Stimulated activated CD4-positive, alpha-beta T cell treated with anti-CD3 and anti-CD28 coated beads, Interleukin-15, amount 100 ng/mL, for 1 hour (primary cell): ENCODE measurements at places on chromosomes 12 and 14.

DNA sequence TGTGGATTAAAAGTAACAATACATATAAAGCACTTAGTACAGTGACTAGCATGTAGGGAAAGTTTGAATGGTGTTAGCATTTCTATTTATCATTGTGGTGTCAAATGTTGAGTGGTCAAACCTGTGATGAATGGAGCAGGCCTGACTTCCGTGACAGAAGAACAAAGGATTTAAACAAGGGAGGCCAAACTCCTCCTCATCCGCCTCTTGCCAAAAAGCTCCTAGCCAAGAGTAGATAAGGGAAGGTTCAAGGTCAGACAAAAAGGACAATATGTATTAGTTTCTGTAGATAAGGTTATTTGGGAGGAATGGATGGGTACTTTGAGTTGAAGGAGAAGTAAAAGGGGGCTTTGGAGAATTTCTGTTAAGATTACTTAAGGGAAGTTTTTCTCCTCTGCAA lies 6.5 kb downstream of the RNASE7 start:
- no peak for DNase-seq

- no peak for DNase-seq
Measured at GRCh38 chr14:67583711-67584644, 16.1 kb downstream of the PIGH start.

- DNase-seq, result no peak
Measured at GRCh38 chr14:66782853-66783252, 274.9 kb downstream of the GPHN start.

GRCh38 chr12:108491256-108491655 lies 23.8 kb upstream of the FICD start:
- DNase-seq, result no peak

DNA sequence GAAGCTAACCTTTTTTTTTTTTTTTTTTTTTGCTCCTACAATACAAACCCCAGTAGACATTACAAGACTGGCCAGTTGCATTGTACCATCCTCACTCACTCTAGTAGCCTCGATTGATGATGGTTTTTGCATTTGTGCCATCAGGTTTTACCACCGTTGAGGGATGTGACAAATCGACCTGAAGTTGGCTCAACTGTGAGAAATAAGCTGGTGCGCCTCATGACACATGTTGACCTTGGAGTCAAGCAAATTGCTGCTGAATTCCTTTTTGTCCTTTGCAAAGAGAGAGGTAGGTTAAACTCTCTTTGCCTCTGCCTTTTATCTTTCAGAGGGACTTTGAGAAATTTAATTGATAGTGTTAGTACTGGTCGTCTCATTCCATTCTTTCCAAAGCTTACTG lies 76.8 kb downstream of the RIC8B start:
- DNase-seq, result no peak

- no peak for DNase-seq
Measured at GRCh38 chr14:91295276-91295845, 50.9 kb upstream of the GPR68 start.

GRCh38 chr14:42994051-42994736 lies 1387.5 kb downstream of the LRFN5 start:
- no peak for DNase-seq

DNA sequence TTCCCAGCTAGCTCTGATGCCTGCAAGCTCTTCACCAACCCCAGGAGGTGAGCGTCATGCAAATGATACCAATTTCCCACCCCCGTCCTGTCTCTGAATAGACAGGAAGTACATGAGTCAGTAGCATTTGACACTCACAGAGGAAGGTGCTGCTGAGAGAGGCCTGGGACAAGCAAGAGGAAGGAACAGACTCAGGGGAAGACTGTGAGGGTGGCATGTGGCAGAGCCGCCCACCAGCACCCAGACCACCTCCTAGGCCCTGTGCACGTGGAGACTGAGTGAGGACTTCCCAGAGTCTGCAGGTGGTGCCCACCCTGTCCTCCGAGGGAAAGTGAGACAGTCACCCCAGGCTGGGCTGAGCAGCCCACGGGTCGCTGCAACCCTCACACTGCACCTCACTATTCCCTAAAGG lies 199.5 kb upstream of the SFSWAP start:
- peak; percentile 16 for DNase-seq

GRCh38 chr12:120363274-120363855 lies 5.6 kb downstream of the MSI1 start:
- no peak for DNase-seq

DNA sequence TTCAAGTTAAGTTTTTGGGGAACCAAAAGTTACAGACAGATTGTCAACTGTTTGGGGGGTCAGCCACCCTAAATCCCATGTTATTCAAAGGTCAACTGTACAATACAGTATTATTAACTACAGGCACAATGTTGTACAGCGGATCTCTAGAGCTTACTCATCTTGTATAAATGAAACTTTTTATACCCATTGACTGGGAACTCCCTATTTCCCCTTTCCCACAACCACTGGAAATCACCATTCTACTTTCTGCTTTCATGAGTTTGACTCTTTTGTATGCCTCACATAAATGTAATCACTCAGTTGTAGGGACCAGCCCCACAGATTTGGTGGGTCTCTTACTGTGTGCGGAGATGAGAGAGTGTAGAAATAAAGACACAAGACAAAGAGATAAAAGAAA lies 57.8 kb downstream of the SLCO1B3 start:
- DNase-seq, result no peak

DNA sequence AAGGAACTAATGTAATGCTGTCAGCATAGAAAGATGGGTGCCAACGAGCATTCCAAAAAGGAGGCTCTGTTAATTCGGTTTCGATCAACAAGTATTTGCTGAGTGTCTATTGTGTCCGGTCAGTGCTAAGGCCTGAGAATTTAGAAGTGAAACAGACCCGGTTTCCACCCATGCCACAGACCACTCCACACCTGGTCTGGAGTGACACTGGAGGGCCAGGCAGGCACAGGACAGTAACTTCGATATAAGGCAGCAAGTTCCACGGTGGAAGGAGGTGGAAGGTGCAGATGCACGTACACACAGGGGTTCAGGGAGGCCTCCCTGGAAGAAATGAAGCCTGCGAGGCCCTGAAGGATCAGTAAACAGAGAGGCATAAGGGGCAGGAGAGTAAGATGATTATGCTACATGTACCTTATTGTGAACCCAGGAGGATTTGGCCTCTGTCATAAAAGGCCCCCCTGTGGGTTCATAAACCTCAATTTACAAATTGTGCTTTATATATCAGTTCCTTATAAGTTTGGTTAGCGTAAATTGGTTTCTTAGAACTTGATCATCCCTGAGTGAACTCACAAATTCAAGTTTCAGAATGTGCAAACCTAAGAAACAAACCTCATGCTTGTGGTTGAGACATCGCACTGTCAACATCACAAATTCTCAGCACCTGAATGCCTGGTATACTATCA lies 25.9 kb downstream of the SSH1 start:
- DNase-seq, result no peak

- no peak for DNase-seq
Measured at GRCh38 chr14:23877538-23878180, 75.9 kb upstream of the DHRS4 start.

DNA sequence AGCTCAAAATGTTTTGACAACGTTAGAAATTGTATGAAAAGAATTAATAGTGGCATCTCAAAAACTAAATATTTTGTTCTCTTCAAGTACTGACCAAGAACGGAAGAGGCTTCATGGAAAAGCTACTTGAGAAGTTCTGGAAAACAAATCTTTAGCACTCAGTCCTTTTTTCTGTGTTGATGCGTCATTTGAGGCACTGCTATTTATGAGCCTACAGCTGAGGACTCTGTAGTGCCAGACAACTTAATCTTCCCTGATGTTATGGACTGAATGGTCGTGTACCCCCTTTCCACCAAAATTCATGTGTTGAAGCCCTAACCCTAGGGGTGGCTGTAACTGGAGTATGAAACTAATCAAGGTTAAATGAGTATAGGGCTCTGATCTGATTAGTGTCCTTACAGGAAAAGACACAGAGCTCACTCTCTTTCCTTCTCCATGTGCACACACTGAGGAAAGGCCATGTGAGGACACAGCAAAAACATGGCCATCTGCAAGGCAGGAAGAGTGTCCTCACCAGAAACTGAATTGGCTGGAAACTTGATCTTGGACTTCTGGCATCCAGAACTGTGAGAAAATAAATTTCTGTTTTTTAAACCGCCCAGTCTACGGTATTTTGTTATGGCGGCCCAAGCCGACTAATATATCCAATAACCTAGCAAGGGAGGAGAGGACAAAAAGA lies 337.0 kb upstream of the CLEC14A start:
- no peak for DNase-seq
